ENCODE measurements at places on chromosomes 1 and 21. TPM values are rescaled to one million over a fixed set of nuclear protein-coding genes. Genes with fewer than 3 reads are reported as not detected.

The KIF2C gene
- total RNA-seq: 3.4 TPM

The PLA2G2C gene
- total RNA-seq: not detected

The NCF2 gene
- 0.18 TPM for total RNA-seq

The BMP8A gene
- 0.28 TPM for total RNA-seq

The SPRR2F gene
- not detected for total RNA-seq

The SHISA4 gene
- total RNA-seq: 20.3 TPM

The CFHR4 gene
- total RNA-seq: not detected

The RGSL1 gene
- not detected for total RNA-seq

The GNG4 gene
- 3.7 TPM for total RNA-seq

The RAP1GAP gene
- 0.18 TPM for total RNA-seq

The PHACTR4 gene
- 3.7 TPM for total RNA-seq

The NCSTN gene
- total RNA-seq: 83.9 TPM
